ENCODE measurements at places on chromosomes 1 and 21.
A peak's percentile ranks its signal among the peaks of the same experiment; 100 is the strongest.

DNA sequence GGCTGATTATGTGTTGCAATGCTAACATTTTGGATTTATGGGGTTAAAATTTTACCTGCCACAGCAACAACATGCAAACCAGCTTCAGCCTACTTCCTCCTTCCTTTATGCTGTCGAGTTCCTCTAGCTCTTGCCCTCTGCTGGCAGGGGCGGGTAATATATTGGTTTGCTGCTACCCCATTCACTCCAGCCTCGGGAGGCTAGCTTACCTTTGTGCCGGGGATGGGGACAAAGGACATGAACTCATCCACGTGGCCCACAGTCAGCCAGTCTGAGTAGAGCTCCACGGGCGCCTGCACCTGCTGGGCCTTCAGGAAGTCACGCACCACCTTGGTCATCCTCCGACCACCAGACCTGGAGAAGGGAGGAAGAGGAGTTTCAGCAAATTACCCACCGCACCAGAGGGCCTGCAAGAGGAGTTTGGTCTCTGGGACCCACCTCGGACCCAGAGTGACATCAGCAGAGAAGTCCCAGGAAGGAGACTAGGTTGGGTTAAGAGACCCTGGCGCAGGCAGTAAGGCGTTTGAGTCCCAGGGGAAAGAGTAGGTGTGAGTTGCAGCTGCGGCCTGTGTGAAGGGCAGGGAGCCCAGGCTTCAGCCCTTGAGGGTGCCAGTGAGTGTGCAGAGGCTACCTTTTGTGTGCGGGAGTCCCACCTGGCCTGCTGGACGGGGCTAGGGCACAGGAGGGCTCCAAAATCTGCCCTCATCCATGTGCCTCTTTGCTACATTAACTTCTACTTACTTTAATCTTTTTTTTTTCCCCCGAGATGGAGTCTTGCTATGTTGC is 21.8 kb upstream of the SDHB start:
- no peak for DNase-seq

GRCh38 chr1:65045022-65045817 is 78.9 kb upstream of the JAK1 start:
- no peak for DNase-seq

DNA sequence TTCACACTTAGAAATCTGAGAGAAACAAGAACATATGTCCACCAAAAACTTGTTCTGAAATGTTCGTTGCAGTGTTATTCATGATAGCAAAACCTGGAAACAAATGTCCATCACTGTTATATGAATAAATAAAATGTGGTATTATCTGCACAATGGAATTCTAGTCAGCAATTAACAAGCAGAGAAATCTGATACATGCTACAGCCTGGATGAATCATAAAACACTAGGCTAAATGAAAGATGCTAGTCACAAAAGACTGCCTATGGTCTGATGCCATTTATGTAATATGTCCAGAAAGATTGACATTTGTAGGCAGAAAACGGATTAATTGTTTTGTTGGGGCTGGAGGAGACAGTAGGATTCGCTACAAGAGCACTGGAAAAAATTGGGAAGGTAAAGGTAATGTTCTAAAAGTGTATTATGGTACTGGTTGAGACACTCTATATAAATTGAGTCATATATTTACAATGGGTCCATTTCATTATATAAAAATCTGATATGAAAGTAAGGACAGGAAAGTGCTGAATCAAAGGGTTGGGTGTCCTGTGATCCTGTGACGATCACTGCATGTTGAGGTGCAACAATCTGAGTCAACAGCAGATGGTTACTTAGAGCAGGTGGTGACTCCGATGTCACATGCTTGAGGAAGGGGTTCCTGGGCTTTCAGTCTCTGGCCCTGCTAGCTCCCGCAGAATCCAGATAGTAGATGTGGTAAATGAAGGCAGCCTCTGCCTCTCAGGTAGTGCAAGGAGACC is 102.1 kb upstream of the NBPF4 start:
- no peak for DNase-seq

DNA sequence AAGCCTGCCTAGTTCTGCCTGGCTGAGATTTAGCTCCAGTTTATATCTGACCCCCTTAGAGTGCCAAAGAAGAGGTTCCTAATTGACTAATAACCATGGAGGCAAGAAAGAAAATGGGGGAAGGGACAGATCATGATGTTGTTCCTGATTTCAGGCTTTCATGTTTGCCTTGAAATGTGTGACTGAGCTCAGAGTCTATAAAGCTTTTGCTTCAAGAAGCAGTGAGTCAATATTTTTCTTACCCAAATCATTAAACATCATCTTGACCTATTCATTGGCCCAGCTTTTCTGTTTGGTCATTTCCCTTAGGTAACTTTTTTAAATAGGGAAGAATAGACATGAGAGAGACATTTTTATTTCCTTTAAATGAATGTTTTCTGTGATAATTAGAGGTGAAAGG is 55.9 kb downstream of the HHAT start:
- DNase-seq, result no peak

DNA sequence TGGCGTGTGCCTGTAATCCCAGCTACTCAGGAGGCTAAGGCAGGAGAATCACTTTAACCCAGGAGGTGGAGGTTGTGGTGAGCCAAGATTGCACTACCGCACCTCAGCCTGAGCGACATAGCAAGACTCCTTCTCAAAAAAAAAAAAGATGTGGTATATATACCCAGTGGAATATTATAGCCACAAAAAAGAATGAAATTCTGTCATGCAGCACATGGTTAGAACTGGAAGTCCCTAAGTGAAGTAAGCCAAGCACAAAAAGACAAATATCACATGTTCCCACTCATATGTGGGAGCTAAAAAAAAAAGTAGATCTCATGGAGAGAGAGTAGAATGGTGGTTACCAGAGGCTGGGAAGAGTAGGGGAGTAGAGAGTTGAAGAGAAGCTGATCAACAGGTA is 18.7 kb downstream of the PSMB4 start:
- no peak for DNase-seq

- DNase-seq, result no peak
Observed at GRCh38 chr1:62371375-62371774, 52.1 kb upstream of the KANK4 start.

DNA sequence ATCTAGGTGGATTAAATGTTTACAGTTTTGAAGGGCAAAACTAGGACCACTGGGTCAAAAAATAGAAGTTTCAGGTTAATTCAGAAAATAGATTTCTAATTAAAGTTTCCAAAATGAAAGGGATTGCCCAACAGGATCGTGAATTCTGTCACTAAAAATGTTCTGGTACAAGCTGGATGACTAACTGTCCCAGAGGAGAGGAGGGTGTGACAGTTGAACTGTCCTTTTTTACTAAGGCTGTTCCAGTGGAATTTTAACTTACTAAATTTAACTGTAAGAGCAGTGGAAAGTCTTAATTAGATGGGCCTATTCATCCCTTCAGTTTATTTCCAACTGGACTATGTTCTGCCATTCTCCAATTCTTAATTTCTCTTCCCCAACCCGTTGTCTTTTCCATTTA is 7.2 kb downstream of the SNX7 start:
- no peak for DNase-seq

- DNase-seq, result peak; percentile 47
Observed at GRCh38 chr1:27527890-27528817, 38.2 kb upstream of the WASF2 start.

- no peak for DNase-seq
Observed at GRCh38 chr1:157092831-157093230, 6.8 kb downstream of the ETV3L start.

GRCh38 chr1:205600085-205600484 is 31.7 kb downstream of the ELK4 start:
- no peak for DNase-seq

DNA sequence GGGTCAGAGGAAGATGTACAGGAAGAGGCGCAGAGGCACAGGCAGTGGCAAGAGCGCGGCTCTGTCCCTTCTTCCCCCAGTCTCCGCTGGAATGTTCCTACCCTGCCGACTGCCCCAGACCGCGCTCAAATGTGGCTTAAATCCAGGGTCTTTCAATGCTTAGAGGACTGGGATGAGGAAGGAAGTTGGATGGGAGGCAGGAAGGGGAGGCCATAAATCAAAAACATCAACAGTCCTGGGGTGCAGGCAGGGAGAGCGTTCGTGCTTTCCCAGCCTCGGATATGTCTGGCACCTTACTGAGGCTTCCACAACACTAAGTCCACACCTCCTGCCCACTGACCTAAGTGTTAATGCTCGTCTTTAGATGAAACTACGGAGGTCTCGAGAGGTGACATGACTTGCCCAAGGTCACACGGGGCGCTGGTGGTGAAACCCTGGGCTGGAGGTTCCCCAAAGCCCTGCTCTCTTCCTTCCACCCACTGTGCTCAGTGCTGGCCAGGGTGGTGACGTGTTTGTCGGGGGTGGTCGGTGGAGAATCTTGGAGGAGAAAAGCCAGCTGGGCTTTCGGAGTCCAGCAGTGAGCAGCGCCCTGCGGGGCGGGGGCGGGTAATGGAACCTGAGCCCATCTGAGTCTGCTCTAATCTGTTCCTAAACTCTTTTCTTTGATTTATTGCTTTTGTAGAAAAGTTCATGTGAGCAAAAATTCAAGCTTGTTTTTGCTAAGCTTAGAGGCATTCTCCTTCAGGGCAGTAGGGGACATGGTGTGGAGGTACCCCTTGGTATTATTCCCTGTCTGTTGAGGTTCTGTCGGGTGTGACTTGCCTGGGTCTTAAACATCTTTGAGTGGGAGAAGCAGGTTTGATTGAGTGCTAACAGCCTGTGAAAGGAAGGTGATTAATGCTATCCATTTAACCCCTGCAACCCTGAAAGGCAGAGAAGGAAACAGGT is 708 bp downstream of the CDA start:
- DNase-seq, result no peak

- DNase-seq, result no peak
Observed at GRCh38 chr1:203726417-203726867, 38.5 kb upstream of the LAX1 start.

DNA sequence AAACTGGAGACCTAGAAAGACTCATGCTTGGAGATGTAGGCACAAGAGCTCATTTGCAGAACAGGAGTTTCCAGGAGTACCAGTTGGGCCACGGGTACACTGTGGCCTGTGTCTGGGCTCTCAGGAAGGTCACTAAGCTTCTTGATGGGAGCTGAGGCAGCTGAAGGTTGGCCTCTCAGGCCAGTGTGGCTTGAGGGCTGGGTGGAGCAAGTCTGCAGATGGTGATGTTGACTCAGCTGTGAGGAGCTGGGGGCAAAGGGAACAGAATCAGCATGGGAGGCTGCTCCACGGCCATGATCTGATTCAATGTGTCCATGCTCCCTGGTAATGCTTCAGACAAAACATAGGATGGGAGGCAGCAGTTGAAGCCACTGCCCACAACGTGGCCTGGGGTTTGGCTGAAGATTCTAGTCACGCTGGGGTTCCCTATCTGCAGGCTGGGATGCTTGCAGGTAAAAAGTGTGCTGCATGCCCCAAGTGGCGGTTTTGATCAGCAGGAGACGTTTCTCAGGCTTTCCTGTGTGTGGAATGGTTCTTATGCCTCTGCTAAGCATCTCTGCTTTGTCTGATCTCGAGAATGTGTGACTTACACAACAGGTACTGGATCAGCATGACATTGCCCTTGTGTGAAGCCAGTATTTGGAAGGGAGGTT is 15.4 kb upstream of the TENT5C start:
- DNase-seq, result no peak

DNA sequence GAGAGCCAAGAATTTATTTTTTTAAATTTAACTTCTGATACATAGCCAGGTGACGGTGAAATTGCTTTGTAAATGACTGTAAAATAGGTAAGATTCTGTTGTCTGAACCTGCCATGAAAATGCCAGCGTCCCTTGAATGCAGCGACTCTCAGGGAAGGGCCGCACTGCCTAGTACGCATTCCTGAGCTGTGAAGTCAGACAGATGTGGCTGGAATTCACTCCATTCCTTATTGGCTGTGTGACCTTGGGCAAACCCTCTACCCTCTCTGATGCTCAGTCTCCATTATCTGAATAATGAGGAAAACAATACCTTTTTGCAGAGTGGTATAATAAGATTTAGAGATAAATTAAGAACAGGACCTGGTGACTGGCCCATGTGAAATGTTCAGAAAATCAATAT is 167.1 kb upstream of the DAB1 start:
- no peak for DNase-seq

DNA sequence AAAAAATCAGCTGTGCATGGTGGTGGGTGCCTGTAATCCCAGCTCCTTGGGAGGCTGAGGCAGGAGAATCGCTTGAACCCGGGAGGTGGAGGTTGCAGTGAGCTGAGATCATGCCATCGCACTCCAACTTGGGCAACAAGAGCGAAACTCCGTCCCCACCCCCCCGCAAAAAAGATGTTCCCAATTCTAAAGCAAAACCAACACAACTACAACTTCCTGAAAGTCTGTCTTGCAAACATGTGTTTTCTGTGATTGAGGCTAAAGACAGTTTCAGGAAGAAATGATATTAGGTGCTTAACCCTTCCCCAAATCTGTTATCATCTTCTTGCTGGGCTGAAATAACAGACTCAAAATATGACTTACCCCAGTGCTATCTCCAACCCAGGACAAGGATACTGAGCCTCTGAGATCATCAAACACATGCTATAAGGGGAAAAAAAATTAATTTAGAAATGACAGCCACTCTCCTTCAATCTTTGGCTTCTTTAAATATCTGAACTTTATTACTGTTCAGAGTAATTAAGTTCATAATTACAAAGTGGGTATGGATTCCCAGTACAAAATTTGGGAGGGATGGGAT is 28.5 kb downstream of the SORT1 start:
- no peak for DNase-seq

DNA sequence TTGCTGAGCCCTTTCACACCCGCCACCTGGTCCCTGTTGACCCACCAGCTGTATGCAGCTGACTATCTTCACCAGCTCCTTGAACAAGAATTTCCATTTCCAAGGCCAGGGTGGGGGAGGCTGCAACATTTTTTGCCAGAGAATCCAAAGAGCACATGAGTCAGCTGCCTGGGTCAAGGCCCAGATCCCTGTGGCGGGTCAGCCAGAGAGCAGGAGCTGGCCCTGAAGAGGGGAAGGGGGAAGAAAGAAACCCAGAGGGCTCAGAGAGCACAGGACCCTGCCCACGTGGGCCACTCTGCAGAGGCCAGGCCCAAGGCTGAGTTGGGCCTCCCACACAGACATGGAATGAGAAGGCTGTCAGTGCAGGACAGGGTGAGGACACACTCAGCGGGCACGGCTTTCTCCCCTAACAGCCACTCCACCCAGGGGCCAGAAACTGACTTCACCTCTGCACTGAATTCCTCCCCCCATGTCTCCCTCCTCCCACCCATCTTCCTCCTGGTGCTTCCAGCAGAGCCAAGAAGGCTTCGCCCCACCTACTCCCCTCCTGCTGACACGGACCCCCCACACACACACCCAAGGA is 28.9 kb downstream of the S100A6 start:
- DNase-seq, result no peak

GRCh38 chr1:169193191-169193850 is 86.8 kb downstream of the ATP1B1 start:
- DNase-seq, result no peak

DNA sequence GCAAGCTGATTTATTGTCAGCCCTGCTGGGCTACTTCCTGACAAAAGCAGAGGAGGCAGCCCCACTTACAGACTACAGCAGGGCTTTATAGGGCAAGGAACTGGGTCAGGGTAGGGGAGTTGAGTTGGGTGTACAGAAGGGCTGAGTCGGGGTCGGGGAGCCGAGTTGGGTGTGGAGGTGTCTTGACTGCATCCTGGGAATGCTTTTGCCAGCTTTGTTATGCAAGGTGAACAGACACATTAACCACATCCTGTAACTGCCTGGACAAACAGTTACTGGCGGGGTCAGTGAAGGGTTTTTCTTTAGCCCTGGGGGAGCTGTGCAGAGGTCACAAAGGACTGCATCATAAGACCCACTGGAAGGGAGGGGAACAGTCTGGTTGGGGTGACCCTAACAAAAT is 39.1 kb upstream of the GBP5 start:
- DNase-seq, result no peak
